Left cardiac atrium (tissue), 4 donors: ENCODE measurements at places on chromosomes 16 and 17. TPM values are rescaled to one million over a fixed set of nuclear protein-coding genes. Genes with fewer than 3 reads are reported as not detected.

DNA sequence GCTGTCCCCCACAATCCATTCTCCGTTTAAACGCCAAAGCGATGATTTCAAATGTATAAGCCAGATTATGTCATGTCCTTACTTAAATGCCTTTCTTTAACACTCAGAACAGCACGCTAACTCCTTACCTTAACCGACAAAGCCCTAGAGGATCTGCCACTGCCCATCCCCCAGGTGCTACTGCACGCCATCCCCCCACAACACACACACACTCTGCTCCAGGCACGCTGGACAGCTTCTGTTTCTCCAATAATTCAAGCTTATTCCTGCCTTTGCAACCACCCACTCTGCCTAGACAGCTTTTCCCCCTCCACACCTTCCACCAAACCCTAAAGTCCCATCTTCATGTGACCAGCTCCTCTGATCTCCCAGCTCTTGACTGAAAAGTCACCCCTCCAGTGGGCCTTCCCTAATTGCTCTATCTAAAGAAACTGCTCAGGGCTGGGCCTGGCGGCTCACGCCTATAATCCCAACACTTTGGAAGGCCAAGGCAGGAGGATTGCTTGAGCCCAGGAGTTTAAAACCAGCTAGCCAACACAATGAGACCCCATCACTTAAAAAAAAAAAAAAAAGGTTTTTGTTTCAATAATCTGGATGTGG, 38.9 kb upstream of the RPL38 start:
- DNase-seq, result no peak

- no peak for DNase-seq
These were observed 22.6 kb upstream of the ANKFN1 start for GRCh38 chr17:56130631-56131030.

The AOC3 gene
- 96.4 TPM for total RNA-seq

The HSD11B2 gene
- total RNA-seq, result 1.6 TPM

The ESRP2 gene
- 0.32 TPM for total RNA-seq

DNA sequence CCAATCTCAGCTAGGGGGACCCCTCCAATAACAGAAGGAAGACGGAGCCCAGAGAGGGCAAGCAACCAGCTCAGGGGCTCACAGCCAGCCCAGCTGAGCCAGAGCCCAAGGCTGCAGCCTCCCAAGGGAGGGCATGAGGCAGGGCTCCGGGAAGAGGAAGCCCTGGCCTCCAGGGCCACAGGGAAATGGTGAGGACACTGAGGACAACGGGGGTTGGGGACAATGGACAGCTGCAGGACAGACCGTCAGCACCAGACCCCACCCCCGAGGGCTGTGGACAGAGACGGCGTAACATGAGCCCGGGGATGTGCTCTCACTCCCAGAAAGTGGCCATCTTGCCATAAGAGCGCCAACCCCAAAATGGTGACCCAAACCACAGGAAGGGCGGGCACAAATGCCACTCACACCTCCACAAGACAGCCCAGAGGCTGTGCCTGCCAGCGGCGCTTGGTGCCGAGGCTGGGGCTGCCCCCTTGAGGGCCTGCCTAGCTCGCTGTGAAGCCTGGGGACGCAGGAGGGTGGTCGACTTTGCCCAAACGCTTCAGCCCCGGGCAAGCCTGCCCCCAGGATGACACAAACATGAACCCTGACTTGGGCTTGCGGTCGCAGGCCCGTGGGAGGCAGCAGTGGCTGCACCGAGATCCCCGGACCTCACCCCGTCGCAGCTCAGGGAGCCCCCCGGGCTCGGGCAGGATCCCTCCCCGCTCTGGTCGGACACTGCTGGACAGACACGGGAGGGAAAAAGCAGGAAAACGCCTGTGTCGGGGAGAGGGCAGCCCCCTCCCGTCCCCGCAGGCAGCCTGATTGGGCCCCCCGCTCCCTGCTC, 10.5 kb downstream of the PIMREG start:
- no peak for DNase-seq

DNA sequence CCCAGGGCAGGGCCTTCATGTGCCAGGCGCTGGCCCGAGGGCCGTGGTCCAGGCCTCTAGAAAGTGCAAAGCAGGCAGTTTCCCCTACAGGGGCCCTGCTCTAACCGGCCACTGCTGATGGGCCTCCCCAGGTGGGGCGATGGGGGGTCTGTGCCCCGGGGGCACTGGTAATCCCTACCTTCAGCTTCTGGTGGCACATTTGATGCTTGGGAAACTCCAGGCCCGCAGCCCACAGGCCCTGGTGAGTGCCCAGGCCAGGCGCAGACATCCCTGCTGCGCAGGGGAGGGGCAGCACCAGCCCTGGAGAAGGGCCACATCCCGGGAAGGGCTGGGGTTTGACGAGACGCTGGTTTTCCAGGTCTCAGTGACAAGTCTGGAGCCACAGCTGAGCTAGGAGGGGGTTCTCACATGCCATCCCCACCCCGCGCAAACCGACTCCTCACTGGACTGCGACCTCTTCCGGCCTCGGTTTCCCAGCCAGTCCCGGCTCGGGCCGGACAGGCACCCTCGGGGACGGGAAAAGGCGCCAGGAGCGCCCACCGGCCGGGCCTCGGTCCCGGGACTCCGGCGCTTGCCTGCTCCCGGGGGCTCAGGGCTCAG, 1.6 kb downstream of the DOC2B start:
- DNase-seq, result no peak
